ENCODE measurements at places on chromosomes 6 and 20.

DNA sequence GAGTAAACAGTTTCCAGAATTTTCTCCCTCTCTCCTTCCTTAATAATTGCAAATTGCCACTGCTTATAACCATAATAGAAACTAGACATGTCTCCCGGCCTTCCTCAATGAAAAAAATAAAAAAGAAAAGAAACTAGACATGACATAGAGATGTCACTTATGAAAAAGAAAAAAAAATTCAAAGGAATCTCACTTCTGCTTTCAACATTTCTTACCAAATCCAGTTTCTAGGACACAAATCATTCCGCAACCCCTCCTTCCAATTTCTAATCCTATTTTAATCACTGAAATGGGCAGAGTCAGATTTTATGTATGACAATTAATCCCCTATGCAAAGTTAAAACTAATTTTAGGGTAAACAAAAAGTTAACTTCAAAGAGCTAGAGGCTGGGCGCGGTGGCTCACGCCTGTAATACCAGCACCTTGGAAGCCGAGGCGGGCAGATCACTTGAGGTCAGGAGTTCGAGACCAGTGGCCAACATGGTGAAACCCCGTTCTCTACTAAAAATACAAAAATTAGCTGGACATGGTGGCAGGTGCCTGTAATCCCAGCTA, 40.1 kb upstream of the EEF1A1 start:
- no peak for DNase-seq

- DNase-seq = no peak
Observed at GRCh38 chr6:136961848-136962247, 39.7 kb downstream of the SLC35D3 start.

- no peak for DNase-seq
Observed at GRCh38 chr20:50331469-50332363, 141.1 kb downstream of the CEBPB start.

- DNase-seq = no peak
Observed at GRCh38 chr6:35590622-35591066, 77.9 kb upstream of the TULP1 start.

GRCh38 chr6:57226221-57226620, 4.1 kb upstream of the RAB23 start:
- no peak for DNase-seq

- no peak for DNase-seq
Observed at GRCh38 chr6:20169119-20169557, 43.1 kb downstream of the MBOAT1 start.

DNA sequence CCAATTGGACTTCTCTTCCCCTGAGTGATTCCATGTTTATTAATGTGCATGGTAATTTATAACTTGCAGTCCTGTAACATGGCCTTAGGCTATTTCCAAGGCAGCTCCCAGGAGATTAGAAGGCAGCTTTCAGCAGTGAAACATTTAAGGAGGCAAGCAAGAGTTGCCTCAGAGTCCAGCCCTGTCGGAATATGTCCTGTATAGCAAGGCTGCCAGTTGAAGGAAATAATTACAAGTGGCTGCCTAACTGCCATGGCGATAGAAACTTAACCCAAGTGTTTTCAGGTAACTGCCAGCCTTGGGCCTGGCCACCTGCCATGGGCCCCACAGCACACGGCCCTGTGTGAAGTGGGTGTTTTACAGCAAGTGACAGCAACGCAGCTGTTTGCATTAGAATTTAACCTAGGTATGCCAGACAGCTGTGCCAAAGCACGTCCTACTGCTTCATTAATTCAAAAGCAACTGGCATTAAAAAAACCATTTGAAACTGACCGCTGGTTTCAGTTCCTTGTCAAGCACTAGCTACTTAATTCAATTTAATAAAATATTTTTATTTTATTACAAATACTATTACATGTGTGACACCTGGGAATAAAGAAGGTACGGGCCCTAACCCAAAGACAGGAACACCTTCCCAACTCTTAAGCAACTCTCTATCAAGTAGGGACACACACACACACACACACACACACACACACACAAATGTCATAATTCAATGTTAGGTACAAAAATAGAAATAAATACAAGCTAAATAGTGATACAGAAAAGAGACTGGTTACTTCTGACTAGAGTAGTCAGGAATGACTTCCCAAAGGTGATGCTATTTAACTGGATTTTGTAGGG, 151.8 kb upstream of the HEY2 start:
- DNase-seq = peak; percentile 57

DNA sequence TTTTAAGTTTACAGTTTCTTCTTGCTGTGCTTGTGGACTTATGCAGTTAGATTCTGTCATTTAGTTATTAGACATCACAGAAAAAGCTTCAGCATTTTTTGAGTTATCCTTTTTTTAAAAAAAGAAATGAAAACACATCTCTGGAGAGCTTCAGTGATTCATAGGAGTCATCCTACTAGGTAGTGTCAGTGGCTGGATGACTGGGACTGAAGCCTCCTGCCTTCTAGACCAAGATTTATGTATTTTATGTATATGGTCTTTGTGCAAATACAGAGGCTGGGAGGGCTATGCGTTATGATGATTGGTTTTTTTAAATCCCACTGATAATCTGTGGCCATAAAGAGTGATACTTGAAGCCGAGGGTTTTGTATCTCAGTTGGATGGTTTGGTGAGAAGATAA, 125.9 kb upstream of the JAG1 start:
- no peak for DNase-seq

DNA sequence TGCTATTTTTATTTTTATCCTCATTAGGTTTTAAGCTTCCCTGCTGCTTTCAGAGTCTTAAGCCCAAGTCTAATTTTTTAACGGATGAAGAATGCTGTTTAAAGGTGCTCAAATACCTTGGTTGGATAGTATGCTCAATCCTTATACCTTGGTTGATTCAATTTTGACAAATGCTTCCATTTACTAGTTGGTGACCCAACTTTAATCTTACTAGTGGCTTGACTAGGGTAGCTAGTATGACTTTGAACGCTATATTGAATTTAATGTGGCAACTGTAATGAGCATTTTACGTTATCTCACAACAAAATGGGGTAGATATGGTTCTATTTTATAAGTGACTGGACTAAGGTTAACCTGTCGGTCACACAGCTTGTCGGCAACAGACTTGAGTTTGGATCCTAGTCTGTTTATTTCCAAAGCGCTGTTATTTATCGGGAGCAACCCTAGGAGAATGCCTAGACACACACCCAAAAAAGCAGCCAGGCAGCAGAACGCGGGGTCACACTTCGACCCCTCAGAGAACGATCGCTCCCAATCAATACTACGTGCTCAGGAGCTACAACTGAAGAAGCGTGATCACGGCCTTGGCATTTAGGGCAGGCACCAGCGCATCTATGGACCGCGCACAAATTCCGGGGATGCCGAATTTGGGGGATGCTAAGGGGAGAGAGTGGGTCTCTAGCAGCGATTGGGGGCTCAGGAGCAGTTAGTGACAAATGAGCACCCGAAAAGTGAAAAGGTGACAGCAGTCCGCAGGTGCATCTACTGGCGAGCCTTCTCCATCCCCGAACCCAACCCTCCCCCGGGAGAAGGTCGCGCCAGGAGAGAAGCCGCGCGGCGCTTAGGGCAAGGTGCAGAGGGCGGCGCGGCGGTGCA, 586 bp upstream of the ALDH5A1 start:
- no peak for DNase-seq

GRCh38 chr6:15265787-15266186, 19.9 kb downstream of the JARID2 start:
- no peak for DNase-seq
